HS-27A (cell line): ENCODE measurements at places on chromosomes 1 and 21.

GRCh38 chr1:26471498-26472319 lies 531 bp upstream of the HMGN2 start:
- DNase-seq, result peak; percentile 69

GRCh38 chr21:39088031-39088370 lies 95.2 kb downstream of the PSMG1 start:
- DNase-seq, result no peak

DNA sequence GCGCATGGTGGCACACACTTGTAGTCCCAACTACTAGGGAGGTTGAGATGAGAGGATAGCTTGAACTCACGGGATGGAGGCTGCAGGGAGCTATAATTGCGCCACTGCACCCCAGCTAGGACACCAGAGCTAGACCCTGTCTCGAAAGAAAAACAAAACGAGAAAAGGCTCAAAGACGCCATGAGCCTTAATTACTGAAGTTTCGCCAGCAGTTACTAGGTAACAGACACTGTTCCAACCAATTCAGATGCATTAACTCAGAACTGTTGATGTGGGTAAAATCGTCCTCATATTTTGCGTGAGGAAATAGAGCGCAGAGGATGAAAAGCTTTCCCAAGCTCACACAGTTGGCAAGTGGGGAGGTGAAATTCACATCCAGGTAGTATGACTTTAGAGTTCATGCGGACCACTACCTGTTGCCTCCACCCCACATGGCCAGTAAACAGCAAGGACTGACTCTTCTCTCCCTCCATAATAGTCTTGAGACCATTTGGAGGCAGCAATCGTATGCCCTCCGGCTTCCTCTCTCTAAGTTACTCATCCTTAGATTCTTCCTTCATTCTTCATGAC lies 40.1 kb downstream of the INAVA start:
- DNase-seq, result no peak

DNA sequence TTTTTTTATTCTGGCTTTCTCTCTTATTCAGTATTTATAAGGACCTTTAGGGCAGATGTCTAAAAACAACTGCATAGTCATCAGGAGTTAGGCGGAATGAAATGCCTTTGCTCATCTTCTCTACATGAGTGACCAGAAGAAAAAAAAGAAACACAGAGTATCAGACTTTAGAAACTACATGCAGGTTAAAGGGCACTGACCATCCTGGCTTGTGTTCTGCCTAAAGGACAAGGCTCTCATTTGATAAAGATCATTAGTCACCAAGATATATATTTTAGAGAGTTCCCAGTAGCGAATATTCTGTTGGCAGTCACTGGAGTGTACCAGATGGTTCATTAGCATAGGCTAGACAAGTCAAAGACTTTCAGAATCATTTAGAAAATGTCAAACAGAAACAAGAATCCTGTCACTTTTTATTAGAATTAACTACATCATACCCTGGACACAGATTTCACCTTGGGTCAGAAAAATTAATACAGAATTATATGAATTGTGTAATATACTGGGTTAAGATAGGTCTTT lies 145.6 kb downstream of the NR5A2 start:
- no peak for DNase-seq

GRCh38 chr1:164823486-164824279 lies 264.7 kb downstream of the PBX1 start:
- DNase-seq, result no peak

GRCh38 chr1:161720956-161721737 lies at the start of gene FCRLB:
FCRLB (plus strand) TSS chr1:161721544; CDS start chr1:161722673, 1,129 bp downstream.
- DNase-seq, result no peak

DNA sequence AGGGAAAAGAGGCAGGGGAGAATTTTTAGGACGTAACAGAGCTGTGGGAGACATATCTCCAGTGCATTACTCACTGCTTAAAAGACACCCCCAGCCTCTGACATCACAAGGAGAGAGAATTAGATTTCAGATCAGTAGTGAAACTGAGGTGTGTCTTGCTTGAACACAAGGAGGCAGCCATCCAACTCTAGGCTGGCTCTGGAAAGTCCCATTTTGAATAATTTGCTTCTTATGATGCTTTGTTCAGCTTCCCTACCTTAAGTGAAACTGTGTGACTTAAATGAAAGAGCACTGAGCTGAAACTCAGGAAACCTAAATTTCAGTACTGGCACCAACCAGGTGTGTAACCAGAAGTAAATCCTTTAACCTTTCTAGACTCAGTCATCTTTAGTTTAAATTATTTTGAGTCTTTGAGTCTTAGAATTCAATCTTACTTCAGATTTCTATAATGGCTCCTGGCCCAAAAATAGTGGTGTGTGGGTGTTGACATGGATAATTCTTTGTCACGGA lies 251.6 kb upstream of the SGIP1 start:
- no peak for DNase-seq
